Activated CD8-positive, alpha-beta memory T cell treated with anti-CD3 and anti-CD28 coated beads for 1 hour (primary cell): ENCODE measurements at places on chromosomes 7 and 10.

DNA sequence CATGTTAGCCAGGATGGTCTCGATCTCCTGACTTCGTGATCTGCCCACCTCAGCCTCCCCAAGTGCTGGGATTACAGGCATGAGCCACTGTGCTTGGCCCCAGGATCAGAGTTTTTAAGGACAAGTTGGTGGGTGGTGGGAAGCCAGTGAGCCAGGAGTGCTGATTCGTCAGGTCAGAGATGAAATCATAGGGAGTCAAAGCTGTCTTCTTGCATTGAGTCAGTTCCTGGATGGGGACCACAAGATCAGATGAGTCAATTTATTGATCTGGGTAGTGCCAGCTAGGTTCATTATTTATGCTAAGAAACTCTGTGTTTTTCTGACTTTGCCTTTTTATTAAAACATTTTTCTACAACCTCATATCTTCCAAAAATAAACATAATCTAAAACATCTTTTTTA is 423.8 kb downstream of the ARL4A start:
- no peak for DNase-seq

- DNase-seq = no peak
Observed at GRCh38 chr7:89077992-89078391, 282.5 kb upstream of the TEX47 start.

DNA sequence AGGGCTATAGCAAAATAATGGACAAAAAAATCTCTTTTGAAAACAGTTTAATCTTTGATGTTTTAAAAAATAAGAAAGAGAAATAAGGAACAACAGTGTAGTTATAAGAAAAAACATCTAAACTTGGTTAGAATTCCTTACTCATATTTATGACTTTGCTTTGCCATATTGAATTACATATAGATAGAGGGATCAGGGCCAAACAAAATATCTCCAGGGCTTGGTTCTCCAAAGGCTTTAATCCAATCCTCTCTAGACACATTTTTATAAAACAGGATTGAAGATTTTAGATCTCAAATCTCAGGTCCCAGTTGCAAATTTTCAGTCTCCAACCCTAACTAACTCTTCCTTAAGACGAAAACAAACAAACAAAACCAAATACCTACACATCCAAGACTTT is 72.6 kb upstream of the RHOBTB1 start:
- DNase-seq = no peak

GRCh38 chr7:5495581-5496375 is 72.1 kb upstream of the TNRC18 start:
- DNase-seq = no peak

DNA sequence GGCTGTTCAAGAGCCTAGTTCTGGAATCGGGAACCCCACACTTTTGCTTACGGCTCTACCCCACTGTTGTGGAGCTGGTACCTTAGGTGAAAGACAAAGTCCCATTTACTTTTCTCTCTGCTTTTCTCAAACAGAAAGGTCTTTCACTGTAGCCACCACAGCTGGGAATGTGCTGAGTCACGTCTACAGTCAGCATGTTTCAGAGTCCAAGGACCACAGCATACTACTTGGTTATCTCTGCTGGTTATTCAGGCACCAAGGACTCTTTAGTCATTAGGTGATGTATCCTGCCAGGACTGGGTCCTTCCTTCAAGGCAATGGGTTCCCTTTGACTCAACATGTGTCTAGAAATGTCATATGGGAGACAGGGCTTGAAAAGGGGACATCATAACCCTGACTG is 266.8 kb upstream of the STEAP1 start:
- no peak for DNase-seq

DNA sequence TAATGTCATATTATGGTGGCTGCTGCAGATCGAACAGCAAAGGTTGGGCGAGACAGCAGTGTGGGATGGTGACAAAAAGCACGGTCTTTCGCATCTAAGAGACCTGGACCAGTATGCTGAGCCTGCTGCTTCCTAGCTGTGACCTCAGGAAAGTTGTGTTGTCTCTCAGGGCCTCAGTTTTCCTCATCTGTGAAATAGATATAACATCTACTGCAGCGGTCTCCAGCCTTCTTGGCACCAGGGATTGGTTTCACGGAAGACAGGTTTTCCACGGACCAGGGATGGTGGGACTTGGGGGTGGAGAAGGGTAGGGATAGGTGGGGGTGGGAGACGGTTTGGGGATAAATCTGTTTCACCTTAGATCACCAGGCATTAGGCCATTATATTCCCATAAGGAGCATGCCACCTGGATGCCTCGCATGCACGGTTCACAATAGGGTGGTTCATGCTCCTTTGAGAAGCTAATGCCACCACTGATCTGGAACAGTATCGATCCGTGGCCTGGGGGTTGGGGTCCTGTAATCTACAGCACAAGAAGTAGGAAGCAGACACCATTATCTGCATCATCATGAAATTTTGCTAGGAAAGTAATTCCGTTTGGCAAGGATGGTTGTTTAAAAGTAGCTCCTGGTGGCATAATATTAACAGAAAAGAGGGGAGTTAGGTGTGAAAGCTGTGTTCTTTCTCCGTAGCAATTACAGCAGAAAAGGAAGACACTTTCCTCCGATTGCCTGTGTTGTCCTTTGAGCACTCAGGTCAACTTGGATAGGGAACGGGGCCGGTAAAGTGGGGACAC is 10.8 kb downstream of the KLF6 start:
- no peak for DNase-seq

GRCh38 chr10:49138361-49138891 is 4.6 kb upstream of the FAM170B start:
- DNase-seq = no peak
